ENCODE measurements at places on chromosomes 3 and 15. TPM values are rescaled to one million over a fixed set of nuclear protein-coding genes. Genes with fewer than 3 reads are reported as not detected.

DNA sequence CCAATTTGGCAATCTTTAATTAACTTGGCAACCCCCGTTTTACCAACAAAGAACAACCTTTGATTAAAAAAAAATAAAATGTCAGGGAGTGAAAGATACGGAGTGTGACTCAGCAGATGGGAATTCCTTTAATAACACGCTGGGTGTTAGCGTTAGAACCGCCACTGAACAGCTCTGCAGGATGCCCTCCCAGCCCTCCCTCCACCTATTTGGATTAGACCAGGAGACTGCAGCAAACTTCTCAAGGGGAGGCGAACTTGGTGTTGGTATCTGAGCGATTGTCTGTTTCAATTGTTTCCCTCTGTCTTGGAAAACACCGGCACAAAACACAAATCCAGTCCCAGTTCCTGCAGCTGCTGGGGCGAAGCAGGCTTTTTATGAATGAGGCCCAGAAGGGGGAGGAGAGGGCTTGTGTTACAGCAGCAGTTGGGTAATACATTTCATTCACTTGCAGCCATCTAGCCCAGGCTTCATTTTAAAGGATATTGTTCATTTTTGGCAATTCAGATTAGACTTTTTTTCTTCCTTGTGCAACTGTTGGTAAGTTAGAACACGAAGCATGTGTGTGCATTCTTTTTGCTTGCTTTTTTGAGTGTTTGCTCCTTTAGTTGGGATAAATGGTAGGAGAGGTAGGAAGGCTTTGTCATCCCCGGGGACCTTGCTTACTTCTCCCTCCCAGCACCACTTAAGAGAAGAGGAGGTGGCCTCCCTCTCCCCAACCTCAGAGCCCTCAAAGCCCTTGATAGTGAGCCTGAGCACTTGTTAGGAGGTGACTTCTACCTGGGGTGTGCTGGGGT lies 152.3 kb downstream of the IGF1R start:
- no peaks in the 10 kb centered on the region for H3K36me3 ChIP-seq
- peaks cover 66% of the 10 kb centered on the region for H3K4me1 ChIP-seq
- no peaks in the 10 kb centered on the region for H3K27me3 ChIP-seq
- peak overlapping the region; percentile 20 for H3K4me3 ChIP-seq

The IL5RA gene
- total RNA-seq, result not detected

DNA sequence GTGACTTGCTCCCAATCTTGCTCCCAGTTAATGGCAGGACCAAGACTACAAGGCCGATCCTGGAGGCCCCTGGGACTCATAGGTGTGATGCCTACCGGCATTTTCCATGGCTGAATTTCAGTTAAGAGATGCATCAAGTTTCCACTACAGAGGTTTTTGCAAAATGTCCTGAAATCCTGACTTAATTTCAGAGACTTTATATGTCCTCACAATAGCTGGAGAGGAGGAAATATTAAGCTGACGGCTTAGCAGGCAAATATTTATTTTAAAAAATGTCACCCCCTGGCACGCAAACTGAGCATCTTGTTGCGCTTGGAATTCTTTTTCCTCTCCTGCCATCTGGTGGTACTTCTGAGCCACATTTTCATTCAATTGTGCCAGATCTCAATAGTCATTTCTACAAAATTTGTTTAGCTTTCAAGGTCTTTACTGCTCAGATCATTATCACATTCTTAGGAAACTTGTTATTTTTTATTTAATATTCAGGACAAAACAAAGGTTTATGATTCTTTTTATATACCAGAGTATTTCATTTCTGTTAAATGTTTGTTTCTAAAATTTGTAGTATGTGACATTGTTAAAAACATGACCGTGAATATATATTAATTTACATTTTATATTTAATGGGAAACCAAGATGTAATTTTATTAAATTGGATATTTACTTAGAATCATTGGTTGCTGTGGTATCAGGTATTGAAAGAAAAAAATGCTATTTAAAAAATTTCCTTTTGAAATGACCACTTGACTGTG lies 189.2 kb upstream of the THRB start:
- no peak overlapping the region for H3K4me3 ChIP-seq
- DNase-seq, result no peak
- H3K36me3 ChIP-seq, result no peaks in the 10 kb centered on the region
- no peak overlapping the region for H3K27ac ChIP-seq
- H3K27me3 ChIP-seq, result no peaks in the 10 kb centered on the region

GRCh38 chr3:117277816-117278215 lies 568.2 kb downstream of the TUSC7 start:
- no peaks in the 10 kb centered on the region for H3K27me3 ChIP-seq
- H3K36me3 ChIP-seq, result no peaks in the 10 kb centered on the region
- H3K4me3 ChIP-seq, result no peak overlapping the region
- no peak overlapping the region for H3K27ac ChIP-seq
- no peak for DNase-seq

The SORD gene
- 13.6 TPM for total RNA-seq

- peaks cover 25% of the 10 kb centered on the region for H3K36me3 ChIP-seq
- no peak for DNase-seq
- no peak overlapping the region for H3K4me3 ChIP-seq
- no peaks in the 10 kb centered on the region for H3K27me3 ChIP-seq
Observed at GRCh38 chr3:196408565-196409300, 23.5 kb downstream of the UBXN7 start.

GRCh38 chr3:188954590-188955208 lies 217.1 kb upstream of the TPRG1 start:
- H3K36me3 ChIP-seq, result no peaks in the 10 kb centered on the region
- peaks cover 43% of the 10 kb centered on the region for H3K4me1 ChIP-seq
- peak; percentile 81 for DNase-seq
- H3K4me3 ChIP-seq, result no peak overlapping the region
- H3K27ac ChIP-seq, result peak overlapping the region; percentile 74

DNA sequence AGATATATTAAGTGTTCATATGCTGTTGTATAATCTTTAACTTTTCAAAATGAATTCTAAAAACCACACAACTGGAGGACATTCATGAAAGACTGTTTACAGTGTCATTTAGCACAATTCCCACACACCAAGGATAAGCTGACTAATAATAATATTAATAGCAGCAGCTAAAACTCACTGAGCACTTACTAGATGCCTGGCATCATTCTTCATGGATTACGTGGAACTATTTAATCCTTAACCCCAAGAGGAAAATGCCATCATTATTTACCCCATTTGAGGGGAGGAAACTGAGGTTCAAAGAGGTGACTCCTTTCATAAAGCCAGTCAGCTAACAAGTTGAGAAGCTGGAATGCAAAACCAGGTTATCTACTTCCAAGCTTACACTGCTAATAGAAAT lies 77.0 kb downstream of the TMEM108 start:
- peaks cover 5% of the 10 kb centered on the region for H3K27me3 ChIP-seq
- no peaks in the 10 kb centered on the region for H3K4me1 ChIP-seq
- H3K27ac ChIP-seq, result no peak overlapping the region
- H3K4me3 ChIP-seq, result no peak overlapping the region

DNA sequence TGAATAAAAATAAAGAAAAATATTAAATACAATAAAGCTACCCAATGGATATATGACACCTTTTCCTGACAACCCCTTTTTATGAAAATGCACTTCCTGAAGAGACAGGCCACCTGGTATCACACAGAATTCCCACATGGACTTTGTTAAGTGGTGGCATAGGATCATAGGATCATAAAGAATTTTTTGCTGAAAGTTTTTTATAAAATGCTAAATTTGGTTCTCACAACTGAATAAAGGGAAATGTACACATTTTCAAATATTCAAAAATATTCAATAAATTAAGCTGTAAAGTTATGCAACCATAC lies 102.5 kb upstream of the ROBO1 start:
- no peaks in the 10 kb centered on the region for H3K36me3 ChIP-seq
- H3K4me1 ChIP-seq, result no peaks in the 10 kb centered on the region
- DNase-seq, result no peak
- no peaks in the 10 kb centered on the region for H3K27me3 ChIP-seq
- no peak overlapping the region for H3K27ac ChIP-seq

DNA sequence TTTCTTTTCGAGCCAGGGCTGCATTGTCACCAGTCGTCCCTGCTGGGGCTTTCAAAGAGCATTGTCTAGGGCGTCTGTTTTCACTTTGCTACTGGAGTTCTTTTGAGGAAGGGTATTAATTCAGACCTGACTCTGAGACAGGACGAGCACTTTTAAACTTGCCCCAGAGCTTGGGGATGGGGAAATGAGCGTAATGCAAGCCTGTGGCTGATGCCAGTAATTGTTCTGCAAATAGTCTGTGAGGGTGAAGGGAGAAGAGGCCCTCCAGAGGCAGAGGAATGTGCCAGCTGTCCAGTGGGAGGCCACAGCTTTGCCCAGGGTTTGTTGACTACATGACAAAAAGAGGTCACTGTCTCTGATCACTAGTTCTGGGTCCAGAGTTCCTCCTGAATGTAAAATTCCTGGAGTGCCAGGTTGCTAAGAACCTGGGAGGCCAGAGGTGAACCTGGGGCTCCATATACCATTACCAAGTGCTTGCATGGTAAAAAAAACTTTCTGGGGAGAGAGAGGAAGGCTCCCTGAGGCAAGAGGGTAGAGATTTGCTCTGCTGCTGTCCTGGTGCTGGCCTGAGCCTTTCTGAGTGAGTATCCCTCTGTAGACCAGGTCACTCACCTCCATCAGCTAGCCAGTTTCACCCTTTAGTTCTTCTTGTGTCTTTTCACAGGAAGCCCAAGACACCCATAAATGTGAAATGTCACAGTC lies 14.8 kb downstream of the EEFSEC start:
- H3K4me1 ChIP-seq, result peaks cover 44% of the 10 kb centered on the region
- peak overlapping the region; percentile 57 for H3K27ac ChIP-seq
- no peaks in the 10 kb centered on the region for H3K27me3 ChIP-seq

The BOC gene
- total RNA-seq, result 6.7 TPM

- H3K4me3 ChIP-seq, result no peak overlapping the region
- H3K36me3 ChIP-seq, result no peaks in the 10 kb centered on the region
- H3K4me1 ChIP-seq, result no peaks in the 10 kb centered on the region
- H3K27me3 ChIP-seq, result no peaks in the 10 kb centered on the region
- no peak for DNase-seq
Observed at GRCh38 chr3:180782195-180782984, 103.1 kb upstream of the CCDC39 start.

- H3K4me1 ChIP-seq, result peaks cover 44% of the 10 kb centered on the region
- peaks cover 4% of the 10 kb centered on the region for H3K27me3 ChIP-seq
- DNase-seq, result no peak
- no peaks in the 10 kb centered on the region for H3K36me3 ChIP-seq
- H3K27ac ChIP-seq, result no peak overlapping the region
- no peak overlapping the region for H3K4me3 ChIP-seq
Observed at GRCh38 chr3:32278714-32279113, 40.2 kb downstream of the CMTM8 start.

- H3K27ac ChIP-seq, result no peak overlapping the region
- no peaks in the 10 kb centered on the region for H3K36me3 ChIP-seq
- H3K27me3 ChIP-seq, result no peaks in the 10 kb centered on the region
- no peak overlapping the region for H3K4me3 ChIP-seq
- no peak for DNase-seq
Observed at GRCh38 chr15:59304034-59304795, 68.5 kb downstream of the MYO1E start.

- no peaks in the 10 kb centered on the region for H3K4me1 ChIP-seq
- no peaks in the 10 kb centered on the region for H3K27me3 ChIP-seq
- DNase-seq, result no peak
- H3K4me3 ChIP-seq, result no peak overlapping the region
- H3K27ac ChIP-seq, result no peak overlapping the region
- no peaks in the 10 kb centered on the region for H3K36me3 ChIP-seq
Observed at GRCh38 chr15:95610945-95611344, 719.6 kb upstream of the NR2F2 start.

DNA sequence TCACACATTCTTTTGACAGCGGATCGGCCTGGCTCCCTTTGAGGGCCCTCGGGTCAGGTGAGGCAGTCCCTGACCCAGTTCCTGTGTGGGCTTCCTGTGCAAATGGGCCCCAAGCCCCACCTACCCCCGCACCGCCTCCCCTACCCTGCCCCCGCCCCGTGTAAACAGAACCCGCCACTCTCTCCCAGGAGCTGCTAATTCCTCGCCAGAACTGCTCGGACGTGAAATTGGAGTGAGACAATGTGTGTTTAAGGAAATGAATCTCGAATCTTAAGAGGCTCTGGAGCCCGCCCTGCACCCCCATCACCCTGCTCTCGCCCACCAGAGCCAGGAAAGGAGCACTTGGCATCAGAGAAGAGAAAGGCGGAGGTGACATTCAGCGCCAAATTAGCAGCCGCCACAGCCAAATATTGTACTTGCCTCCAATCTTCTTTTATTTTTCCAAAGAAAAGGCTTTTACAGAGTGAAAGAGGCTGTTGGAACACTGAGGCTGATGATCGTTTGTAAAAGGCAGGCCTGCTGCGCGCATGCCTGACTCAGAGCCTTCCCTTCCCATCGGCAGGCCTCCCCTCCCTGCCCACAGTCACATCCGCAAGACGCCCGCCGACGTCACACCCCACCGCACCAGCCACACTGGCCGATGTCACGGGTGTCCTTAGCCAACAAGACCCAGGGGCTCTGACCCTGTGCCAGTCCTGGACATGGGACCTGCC lies 53.1 kb downstream of the CACNA2D2 start:
- no peaks in the 10 kb centered on the region for H3K4me1 ChIP-seq
- no peaks in the 10 kb centered on the region for H3K36me3 ChIP-seq
- H3K27me3 ChIP-seq, result no peaks in the 10 kb centered on the region

The NIT2 gene
- total RNA-seq, result 51.5 TPM

DNA sequence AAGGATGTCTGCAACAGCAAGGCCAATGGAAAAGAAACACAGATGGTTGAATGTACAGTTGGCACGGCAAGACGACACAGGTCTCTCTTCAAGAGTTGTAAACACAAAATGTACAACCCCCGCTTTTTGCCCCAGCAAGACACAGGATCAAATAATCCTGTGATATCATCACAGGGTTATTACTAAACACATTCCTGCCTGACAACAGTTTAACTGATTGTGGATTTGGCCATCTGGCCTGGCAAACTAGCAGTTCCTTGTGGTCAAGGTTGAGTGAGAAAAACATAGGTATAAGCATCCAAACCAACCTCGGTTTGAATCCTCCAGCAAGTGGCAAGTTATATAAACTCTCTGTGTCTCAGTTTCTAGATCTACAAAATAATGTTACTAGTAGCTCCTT lies 23.4 kb downstream of the PARP16 start:
- H3K27me3 ChIP-seq, result no peaks in the 10 kb centered on the region
- no peak for DNase-seq
- H3K36me3 ChIP-seq, result peaks cover 56% of the 10 kb centered on the region
- no peak overlapping the region for H3K4me3 ChIP-seq
- peaks cover 5% of the 10 kb centered on the region for H3K4me1 ChIP-seq

The PDZRN3 gene
- total RNA-seq, result 114 TPM

The CPN2 gene
- 2.4 TPM for total RNA-seq

The TTLL13 gene
- 0.19 TPM for total RNA-seq

Measured in left ventricle myocardium inferior (tissue), 1 donor.